ENCODE measurements at places on chromosomes 11 and 22. TPM values are rescaled to one million over a fixed set of nuclear protein-coding genes. Genes with fewer than 3 reads are reported as not detected.

Gene TCP11L1
- 27.6 TPM for total RNA-seq

Gene IGLL5
- total RNA-seq = 1.1 TPM

Gene TMEM191C
- total RNA-seq = 3.1 TPM

Gene RPUSD4
- total RNA-seq = 26.6 TPM

Gene ELFN2
- not detected for total RNA-seq

Gene PRRG4
- total RNA-seq = 1.3 TPM

Gene OR52N4
- not detected for total RNA-seq

Gene MUC5AC
- not detected for total RNA-seq

Gene TMEM184B
- total RNA-seq = 105 TPM

Gene CREB3L1
- 0.44 TPM for total RNA-seq

Gene TRPC6
- 4.6 TPM for total RNA-seq

Gene CLMP
- total RNA-seq = 201 TPM

Gene EI24
- total RNA-seq = 97.8 TPM

Gene ASCL3
- not detected for total RNA-seq

Gene SLC7A4
- 0.94 TPM for total RNA-seq

Gene KRTAP5-7
- not detected for total RNA-seq

Gene CFAP300
- total RNA-seq = 0.94 TPM

Gene BBS1
- 44.5 TPM for total RNA-seq

Gene EMID1
- total RNA-seq = not detected

Gene GVQW3
- 0.49 TPM for total RNA-seq

Gene HEPN1
- total RNA-seq = not detected

Gene FGF3
- total RNA-seq = not detected

Gene POTEH
- not detected for total RNA-seq

Gene OR8G1
- not detected for total RNA-seq

Gene DGAT2
- total RNA-seq = 114 TPM

Gene TRIM22
- total RNA-seq = 96.8 TPM

Gene SPDYC
- not detected for total RNA-seq

Gene CABP7
- not detected for total RNA-seq

Gene SMC1B
- total RNA-seq = not detected

Gene VSTM5
- total RNA-seq = not detected

Gene RBMXL2
- total RNA-seq = not detected

Gene TSPAN32
- total RNA-seq = 2.6 TPM

Gene SLC22A9
- not detected for total RNA-seq

Gene APOA4
- total RNA-seq = not detected

Gene BTG4
- not detected for total RNA-seq

Gene OR4D11
- total RNA-seq = not detected

Gene OR52A1
- total RNA-seq = not detected

Gene GAB2
- 63.6 TPM for total RNA-seq

Gene LRRN4CL
- 17.3 TPM for total RNA-seq

Gene PARVG
- total RNA-seq = 92.0 TPM

Gene OR2AG1
- not detected for total RNA-seq

Gene ASPHD2
- total RNA-seq = not detected

Gene OR8D1
- not detected for total RNA-seq

Gene TECTA
- total RNA-seq = 0.66 TPM

Gene LRRC4C
- total RNA-seq = 1.0 TPM

Gene KDM4E
- not detected for total RNA-seq

Gene SGSM1
- under 0.01 TPM for total RNA-seq

Data from subcutaneous adipose tissue (tissue), 4 donors.